ENCODE measurements at places on chromosomes 2 and 18. TPM values are rescaled to one million over a fixed set of nuclear protein-coding genes. Genes with fewer than 3 reads are reported as not detected.

DNA sequence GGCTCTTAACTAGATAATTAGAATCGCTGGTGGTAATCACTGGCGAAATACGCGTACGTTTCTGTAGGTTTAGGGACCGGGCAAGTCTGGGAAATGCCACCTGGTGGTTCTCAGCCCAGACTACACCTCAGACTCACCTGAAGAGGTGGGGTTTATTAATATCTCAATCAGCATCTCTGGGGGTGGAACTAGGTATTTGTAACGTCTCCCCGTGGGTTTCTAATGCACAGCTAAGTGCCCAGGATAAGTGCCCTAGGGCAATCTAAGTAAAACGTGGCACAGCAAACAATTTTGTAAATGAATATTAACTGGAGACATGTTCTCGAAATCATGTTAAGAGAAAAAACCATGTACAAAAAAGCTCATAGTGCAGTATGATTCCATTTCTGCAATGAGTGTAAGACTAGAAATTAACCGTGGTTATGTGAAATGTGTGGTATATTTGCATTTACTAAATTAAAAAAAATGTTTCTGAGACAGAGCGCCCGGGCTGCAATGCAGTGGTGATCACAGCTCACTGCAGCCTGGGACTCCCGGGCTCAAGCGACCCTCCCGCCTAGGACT, 760 bp upstream of the CNOT11 start:
- DNase-seq, result no peak

GRCh38 chr2:239940861-239941570, 84.1 kb downstream of the NDUFA10 start:
- DNase-seq, result no peak

- DNase-seq, result no peak
These were observed 158.9 kb upstream of the SLC14A2 start for GRCh38 chr18:45456090-45457021.

DNA sequence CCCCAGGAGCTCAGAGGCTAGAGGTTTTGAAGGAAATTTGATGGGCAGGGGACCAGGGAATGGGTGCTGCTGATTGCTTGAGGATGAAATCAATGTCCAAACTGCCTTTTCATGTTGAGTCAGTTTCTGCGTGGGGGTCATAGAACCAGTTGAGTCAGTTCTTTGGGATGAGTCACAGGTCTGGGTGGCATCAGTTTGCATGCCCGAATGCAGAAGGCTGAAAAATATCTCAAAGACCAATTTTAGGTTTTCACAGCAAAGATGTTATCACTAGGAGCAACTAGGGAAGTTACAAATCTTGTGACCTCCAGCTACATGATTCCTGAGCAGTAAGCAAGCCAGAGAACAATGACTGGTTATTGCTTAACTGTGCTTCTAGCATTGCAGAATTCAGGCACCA, 1135.1 kb upstream of the CRIM1 start:
- DNase-seq, result peak; percentile 71

- no peak for DNase-seq
These were observed 173.9 kb downstream of the HDAC4 start for GRCh38 chr2:239226677-239227581.

DNA sequence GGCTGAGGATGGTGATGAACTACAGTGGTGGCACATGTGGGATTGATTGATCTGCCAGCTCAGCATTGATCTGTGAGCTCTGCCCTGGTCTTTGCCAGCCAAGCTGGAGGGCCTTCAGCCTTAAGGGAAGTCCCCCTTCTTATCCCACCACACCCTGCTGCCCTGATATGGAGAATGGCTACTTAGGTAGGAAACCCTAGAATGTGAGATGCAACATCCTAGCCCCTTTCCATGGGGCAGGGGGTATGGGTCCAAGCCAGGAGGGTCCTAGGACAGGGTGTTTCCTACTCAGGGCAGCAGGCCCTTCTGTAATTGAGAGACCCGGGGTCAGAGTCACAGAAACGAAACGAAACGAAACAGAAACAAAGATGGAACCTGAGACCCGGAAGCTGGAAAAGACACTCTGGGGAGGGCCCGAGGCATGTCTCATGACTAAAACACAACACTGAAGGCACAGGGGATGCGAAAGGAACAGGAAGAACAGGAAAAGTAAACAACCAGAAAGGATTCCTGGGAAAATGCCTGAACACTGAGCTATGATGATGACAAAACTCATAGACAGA, 16.9 kb upstream of the SULT1C2 start:
- peak; percentile 81 for DNase-seq

DNA sequence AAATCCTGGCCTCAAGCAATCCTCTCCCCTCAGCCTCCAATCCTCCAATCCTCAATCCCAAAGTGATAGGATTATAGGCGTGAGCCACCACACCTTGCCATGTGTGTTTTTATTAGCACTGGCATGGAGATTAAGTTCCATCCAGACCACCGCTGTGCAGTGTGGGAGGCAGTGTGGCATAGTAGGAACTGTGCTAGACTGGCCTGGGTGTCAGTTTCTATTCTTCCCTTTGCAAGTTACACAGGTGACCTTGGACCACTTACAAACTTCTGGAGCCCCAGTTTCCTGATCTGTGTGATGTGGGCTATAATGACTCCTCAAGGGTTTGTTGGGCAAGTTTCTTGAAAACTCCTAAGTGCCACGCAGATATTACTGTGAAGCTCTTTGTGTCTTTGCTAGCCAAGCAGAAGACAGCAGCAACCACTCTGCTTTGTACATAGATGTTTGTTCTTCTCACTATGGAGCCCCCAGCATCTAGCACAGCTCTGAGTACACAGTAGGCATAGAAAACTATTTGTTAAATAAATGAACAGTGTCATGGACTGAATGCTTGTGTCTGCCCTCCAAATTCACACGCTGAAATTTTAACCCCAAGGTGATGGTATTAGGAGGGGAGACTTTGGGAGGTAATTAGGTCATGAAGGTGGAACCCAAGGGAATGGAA, 93.0 kb downstream of the LBH start:
- DNase-seq, result no peak

Gene PRSS56
- total RNA-seq, result not detected

Gene TNFRSF11A
- total RNA-seq, result 9.8 TPM

Gene C2orf72
- 3.0 TPM for total RNA-seq

Gene LAMA3
- total RNA-seq, result 0.56 TPM
